ENCODE measurements at places on chromosomes 12 and 14. TPM values are rescaled to one million over a fixed set of nuclear protein-coding genes. Genes with fewer than 3 reads are reported as not detected.

DNA sequence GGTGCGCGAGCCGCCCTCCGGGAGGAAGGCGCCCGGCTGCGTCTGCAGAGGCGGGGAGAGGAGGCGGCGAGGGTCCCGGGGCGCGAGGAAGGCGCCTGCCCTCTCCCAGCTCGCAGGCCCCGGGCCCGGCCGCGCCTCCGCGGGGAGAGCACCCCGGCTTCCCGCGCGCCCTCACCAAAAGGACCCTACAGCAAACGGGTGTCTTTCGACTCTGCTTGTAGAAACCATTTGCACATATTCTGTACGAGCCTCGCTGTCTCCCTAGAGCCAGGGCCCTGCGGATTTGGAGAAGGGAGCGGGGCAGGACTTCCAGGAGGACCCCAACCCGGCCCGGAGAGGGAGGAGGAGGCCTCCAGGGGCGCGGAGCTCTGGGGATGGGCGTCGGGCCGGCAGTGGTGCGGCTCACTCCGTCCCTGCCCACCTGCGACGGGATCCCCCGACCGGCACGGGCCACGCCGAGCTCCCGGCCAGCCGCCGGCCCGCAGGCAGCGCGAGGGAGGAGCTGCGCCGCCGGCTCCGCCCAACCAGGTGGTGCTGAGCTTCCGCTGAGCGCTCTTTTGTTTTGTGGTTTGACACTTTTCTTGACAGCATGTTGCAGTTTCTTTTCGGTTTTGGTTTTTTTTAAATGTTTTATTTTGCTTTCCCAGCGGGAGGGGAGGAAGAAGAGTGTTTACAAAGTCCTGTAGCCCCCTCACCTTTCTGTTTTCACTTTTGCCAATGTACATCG lies 103.3 kb upstream of the FKBP4 start:
- DNase-seq: no peak

- DNase-seq: no peak
These were observed 3.3 kb upstream of the ADAM20 start for GRCh38 chr14:70538087-70538486.

GRCh38 chr14:92356677-92357076 lies 33.7 kb downstream of the SLC24A4 start:
- DNase-seq: no peak

- no peak for DNase-seq
These were observed 24.1 kb downstream of the AHNAK2 start for GRCh38 chr14:104953896-104954656.

Gene CLECL1
- not detected for total RNA-seq
